ENCODE measurements at places on chromosomes 11 and 22.
A peak's percentile ranks its signal among the peaks of the same experiment; 100 is the strongest.

DNA sequence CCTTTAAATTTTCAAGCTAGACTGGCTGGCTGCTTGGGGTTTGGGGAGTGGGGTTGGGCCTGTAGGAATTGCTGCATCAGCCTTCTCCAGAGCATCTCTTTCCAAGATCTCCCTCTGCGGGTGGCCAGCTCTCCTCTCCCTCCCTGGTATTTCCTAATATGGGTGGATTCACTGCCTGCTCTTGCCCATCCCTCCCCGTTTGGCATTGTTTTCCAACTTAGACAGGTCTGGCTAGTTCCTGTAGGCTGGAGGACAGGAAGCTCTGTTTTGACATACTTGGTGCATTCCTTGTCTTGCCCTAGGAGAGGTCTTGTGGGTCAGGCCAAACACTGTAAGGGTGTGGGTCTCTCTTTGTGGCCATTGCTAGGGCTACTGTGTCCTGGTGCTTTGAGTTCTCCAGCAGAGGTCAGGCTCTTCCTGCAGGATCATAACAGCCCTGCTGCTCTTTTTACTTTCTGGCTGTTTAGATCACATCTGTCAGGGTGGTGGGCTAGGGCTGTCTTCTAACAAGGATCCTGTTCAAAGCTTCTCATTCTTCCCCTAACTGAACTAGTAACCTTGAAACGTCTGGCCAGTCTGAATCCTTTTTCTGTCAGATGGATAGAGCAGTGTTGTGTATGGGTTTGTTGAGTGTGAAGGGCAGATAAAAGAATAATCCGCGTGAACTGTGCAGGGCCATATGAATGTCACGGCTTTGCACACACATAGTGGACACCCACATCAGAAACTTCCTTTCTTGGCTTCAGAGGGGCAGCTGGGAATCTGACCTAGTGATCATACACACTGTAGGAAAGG is 18.3 kb upstream of the MICALL1 start:
- no peak for DNase-seq

DNA sequence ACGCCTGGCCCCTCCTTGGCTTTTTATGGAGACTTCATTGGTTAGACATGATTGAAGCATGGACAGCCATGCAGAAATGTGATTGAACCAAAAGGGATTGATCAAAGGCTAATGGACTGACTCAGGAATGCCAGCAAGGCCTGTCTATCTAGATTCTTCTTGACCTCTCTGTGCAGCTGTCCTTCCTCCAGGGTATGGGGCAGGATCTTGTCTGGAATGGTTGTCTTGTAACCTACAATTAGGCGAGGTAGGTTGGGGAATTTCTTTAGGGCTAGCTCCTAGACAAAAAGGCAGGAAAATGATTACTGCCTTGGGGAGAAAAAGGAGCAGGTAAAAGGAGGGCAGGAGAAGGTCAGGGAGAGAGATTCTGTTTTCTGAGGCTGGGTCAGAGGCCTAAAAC is 59.6 kb upstream of the INCENP start:
- DNase-seq, result no peak

- DNase-seq, result no peak
These were observed 75.1 kb downstream of the LARGE2 start for GRCh38 chr11:45997599-45997998.

- no peak for DNase-seq
These were observed 16.1 kb downstream of the TREH start for GRCh38 chr11:118663381-118663780.

DNA sequence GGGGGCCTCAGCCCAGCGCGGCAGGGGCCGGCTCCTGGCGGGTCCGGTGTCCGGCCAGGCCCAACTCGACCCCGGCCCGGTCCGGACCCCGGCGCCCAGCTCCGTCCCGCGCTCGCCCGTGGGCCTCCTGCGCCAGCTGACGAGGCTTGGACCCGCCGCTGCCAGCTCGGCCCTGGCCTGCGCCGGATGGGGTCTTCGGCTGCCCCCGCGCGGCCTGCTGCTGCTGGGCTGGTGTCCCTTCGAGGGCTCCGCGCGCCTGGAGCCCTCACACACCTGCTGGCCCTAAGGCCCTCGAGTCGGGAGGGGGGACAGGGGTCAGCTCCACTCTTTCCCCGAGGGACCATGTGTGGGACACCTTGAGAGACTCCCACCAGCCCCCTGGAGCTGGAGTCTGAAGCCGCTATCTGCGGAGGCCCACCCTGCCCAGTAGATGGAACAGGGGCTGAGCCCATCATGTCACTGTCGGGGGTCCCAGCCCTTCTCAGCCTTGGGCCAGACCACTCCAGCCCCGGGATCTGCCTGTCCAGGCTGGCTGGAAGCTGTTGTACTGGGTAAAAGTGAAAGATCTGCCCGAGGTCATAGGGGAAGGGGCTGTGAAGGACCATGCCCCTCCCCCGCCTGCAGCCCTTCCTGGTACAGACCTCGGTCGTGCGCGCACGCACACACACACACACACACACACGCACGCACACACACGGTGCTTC is 768 bp upstream of the CDKN1C start:
- no peak for DNase-seq

DNA sequence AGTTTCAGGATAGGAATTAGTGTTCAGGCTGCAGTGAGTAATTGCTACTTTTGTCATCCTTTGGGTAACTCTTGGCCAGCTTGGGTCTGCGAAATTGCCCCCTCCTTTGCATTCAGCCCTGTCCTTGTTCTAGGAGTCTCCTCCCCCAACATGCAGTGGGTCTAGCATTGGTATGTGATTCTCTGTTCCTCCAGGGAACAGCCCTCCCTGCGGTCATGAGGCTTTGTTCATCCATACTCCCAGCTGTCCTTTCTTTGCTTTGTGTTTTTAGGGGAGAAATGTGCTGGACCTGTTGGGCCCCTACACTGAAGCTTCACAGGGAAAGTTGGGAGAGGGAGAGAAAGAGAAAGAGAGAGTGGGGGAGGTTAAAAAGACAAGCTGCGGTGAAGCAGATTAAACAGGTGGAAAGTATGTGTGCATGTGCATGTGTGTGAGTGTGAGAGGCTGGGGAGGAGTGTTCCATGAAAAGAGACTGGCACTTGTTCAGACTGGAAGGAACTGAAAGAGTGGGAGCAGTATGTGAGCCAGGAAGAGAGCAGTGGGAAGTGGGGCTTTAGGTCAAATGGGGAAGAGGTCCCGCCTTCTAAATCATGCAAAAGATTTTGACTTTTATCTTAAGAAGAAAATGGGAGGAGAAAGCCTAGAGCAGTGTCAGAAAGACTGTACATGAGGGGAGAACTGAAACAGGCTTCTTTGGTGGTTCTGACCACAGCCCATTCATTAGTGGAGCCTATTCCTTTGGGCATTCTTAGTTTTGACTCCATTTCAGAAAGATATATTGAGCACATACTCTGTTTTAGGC is 17.9 kb upstream of the SESN3 start:
- no peak for DNase-seq

- DNase-seq, result no peak
These were observed 13.5 kb upstream of the VWA5A start for GRCh38 chr11:124101737-124102136.

- no peak for DNase-seq
These were observed 657.0 kb upstream of the B3GAT1 start for GRCh38 chr11:135069063-135069462.

DNA sequence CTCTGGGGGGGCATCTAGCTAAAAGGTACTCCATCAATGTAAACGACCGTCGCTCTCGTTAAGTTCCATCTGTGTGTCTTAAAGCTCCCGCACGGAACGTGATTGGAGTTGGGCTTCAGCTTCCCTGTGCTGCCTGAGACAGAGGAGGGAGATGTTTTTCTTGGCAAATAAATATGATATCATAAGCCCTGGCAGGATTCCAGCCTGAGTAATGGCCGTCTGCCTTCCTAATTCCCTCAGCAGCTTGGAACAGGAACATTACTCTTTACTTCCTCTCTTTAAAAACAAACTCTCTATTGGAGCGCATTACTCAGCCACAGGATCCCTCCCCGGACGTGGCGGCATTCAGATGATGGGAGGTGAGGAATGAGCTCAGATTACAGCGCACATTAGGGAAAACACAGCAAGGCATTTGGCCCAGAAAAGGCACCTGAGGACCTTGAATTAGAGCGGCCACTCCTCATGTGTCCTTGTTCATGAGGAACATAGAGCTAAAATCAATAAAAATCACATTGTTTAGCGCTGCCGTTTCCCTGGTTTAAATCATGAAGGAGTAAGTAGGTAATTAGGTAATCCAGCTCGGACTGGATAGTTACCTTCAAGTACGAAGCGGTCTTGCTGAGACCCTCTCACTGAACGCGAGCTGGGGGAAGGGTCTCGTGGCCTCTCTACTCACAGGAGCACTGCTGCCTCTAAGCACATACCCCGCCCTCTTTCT is 230.4 kb downstream of the ST3GAL4 start:
- no peak for DNase-seq

GRCh38 chr11:86459682-86460460 is 85.2 kb downstream of the CCDC81 start:
- no peak for DNase-seq

DNA sequence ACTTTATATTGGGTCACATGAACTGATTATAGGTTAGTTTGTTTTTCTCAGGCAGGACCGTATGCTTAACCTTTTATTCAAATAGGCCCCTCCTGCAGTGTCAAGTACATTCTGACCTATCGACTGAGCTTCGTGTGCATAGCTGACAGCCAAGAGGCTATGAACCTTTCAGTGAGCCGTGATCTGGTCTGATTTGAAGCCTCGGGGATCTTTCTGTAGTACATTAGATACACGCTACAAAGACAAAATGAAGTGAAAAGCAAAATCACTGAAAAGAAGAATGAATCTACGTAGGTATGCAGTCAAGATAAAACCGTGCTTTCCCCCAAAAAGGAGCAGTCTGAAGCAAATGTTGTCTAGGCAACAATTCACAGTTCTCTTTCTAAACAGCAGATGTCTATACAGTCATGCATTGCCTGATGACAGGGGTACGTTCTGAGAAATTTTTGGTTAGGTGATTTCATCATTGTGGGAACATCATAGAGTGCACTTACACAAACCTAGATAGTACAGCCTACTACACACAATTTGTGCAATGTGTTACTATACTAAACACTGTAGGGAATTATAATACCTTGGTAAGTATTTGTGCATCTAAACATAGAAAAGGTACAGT is 18.1 kb downstream of the JHY start:
- DNase-seq, result no peak

DNA sequence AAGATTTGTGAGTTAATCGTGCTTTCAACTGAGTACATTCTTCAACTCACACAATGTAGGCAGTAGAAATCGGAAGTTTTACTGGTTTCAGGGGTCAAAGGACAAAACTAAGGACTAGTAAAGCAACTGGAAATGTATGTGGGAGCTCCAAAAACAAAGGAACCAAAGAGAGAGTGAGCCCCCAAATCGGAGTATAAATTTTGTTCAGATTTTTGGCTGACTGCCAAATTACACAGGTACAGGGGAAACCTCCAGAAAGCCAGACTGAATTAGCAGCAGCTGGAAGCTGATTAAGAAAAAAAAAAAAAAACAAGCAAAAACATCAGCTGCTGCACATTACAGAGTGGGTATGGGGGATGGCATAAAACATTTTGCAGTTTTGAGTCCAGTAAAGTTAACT is 75.2 kb upstream of the GNAZ start:
- DNase-seq, result no peak

DNA sequence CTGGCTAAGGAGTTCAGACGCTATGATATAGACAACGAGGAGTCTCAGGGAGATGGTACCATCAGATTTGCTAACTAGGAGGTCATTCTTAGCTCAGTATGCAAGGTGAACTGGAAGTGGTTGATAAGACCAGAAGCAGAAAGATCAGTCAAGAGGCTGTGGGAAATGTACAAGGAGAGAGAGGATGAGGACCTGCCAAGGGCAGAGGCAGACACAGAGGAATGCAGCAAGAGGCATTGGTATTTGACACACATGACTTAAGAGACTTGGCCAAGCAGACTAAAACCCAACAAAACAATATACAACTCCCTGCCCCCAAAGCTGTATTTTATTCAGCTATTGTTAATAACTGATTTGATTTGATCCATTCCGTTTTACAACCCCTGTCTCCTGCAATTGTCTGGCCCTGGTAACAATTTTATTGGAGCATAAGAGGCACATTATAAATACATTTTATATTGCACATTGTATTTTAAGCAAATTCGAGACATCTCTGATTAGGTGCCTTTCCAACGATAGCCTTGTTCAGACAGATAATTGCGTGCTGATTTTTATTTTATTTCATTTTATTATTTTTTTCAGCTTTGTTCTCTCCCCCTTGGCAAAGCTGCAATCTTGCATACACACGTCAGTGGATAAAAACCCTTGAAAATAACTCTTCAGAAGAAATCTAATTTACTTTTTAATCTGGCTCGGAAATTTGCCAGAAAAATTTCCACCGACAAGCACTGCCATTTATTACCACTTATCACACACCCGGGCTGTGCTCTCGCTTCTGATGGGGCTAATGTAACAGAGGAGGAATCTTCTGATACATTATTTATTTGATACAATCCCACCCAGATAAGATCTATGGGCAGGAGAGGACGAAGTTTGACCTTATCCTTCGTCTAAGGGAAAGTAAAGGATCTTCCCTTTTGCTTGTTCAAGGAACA is 237.8 kb downstream of the NXPE2 start:
- DNase-seq, result no peak

- DNase-seq, result no peak
These were observed 789.8 kb upstream of the API5 start for GRCh38 chr11:42521994-42522393.

DNA sequence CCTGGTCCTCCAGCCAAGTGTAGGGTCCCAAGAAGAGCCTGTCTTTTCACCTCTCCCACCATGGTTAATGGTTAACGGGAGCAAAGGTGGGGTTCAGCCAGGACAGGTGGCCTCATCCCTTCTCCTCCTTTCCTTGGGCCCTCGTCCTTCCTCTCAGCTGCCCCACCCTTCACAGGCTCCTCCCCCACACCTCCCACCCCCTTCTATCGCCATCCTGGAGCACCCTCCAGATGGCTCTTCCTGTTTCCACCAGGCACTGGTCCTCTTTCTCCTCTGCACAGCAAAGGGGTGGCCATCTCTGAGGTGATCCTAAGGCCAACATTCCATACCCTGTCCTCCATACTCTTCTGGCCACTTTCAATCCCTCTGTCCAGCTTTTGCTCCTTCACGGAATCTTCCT is 48.9 kb downstream of the SLC22A12 start:
- no peak for DNase-seq

GRCh38 chr11:65181569-65182257 is at the start of gene CAPN1:
TSS of gene CAPN1 (plus strand) at chr11:65181928. CDS start at chr11:65182702, 774 bp downstream.
- DNase-seq, result peak; percentile 40

GRCh38 chr11:72267956-72268617 is 24.1 kb upstream of the PHOX2A start:
- no peak for DNase-seq

- no peak for DNase-seq
These were observed 1.7 kb downstream of the BRSK2 start for GRCh38 chr11:1391165-1392075.

GRCh38 chr11:64148226-64148916 is 17.5 kb downstream of the MACROD1 start:
- DNase-seq, result peak; percentile 55

- no peak for DNase-seq
These were observed 227.2 kb upstream of the RAG2 start for GRCh38 chr11:36825251-36825650.

- no peak for DNase-seq
These were observed 48.5 kb upstream of the DDI1 start for GRCh38 chr11:103987629-103988594.

- peak; percentile 8 for DNase-seq
These were observed 28.7 kb downstream of the CHRDL2 start for GRCh38 chr11:74702383-74703007.

GRCh38 chr11:64627371-64627770 is 36.4 kb downstream of the SLC22A12 start:
- DNase-seq, result no peak

All from stimulated activated CD8-positive, alpha-beta memory T cell treated with anti-CD3 and anti-CD28 coated beads, Interleukin-2, amount 100 ng/mL, for 1 hour (primary cell).